ENCODE measurements at places on chromosomes 7 and 10.

GRCh38 chr7:163971-164881 lies 28.1 kb upstream of the FAM20C start:
- DNase-seq: no peak

DNA sequence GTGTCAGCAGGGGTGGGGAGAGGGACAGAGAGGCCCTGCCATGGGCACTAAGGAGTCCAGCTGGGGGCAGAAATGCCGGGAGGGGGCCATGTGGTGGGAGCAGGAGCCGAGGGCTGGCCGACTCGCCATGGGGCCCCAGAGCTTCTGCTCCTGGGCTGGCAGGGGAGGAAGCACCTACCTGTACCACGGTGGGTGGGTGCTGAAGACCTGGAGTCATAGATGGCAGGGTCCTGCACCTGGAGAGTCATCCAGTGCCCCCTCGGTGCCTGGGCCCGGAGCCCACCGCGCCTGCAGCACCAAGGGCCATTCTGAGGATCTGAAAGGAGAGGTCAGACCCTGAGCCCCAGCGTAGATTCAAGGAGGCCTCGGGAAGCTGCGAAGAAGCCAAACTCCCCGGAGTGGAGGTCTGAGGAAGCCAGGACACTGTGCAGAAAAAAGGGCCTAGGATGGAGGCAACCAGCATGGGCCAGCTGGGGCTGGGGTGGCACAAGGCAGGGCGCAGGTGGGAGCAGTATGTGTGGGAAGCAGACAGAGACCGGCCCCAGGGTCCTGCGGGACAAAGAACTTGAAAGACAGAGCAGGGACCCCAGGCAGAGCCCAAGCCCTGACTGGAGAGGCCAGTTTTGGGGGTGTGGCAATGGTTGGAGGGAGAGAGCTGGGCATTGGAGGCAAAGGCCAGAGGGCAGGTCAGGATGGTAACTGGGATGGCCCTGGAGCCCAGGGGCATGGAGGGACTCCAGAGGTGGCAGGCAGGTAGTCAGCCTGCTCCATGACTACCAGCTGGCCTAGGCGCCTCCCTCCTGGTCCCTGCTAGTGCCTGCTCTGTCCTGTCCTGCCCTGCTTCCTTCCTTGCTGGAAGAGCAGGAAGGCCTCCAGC lies 26.7 kb upstream of the SMARCD3 start:
- DNase-seq: no peak

DNA sequence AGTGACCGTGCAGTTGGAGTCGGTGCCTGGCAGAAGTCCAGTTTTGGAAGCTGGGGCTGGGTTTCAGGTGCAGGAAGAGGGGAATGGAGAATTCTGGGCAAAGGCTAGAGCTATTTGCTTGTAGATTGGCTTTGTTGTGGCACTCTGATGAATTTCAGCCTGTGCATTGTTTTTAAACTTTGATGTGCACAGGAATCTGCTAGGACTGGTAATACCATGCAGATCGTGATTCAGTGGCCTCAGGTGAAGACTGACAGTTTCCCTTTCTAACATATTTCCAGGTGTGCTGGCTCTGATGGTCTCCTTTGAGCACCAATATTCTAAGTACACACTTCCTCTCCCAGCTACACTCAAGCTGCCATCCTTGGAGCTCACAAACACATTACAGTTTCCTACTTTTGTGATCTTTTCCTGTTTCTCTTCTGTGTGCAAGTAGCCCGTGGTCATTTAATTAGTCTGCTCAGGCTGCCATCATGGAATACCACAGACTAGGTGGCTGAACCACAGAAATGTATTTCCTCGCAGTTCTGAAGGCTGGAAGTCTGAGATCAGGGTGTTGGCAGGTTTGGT lies 55.6 kb downstream of the NOC3L start:
- DNase-seq: no peak

GRCh38 chr7:15845868-15846267 lies 159.4 kb upstream of the MEOX2 start:
- DNase-seq: no peak
